ENCODE measurements at places on chromosomes 6 and 20.

DNA sequence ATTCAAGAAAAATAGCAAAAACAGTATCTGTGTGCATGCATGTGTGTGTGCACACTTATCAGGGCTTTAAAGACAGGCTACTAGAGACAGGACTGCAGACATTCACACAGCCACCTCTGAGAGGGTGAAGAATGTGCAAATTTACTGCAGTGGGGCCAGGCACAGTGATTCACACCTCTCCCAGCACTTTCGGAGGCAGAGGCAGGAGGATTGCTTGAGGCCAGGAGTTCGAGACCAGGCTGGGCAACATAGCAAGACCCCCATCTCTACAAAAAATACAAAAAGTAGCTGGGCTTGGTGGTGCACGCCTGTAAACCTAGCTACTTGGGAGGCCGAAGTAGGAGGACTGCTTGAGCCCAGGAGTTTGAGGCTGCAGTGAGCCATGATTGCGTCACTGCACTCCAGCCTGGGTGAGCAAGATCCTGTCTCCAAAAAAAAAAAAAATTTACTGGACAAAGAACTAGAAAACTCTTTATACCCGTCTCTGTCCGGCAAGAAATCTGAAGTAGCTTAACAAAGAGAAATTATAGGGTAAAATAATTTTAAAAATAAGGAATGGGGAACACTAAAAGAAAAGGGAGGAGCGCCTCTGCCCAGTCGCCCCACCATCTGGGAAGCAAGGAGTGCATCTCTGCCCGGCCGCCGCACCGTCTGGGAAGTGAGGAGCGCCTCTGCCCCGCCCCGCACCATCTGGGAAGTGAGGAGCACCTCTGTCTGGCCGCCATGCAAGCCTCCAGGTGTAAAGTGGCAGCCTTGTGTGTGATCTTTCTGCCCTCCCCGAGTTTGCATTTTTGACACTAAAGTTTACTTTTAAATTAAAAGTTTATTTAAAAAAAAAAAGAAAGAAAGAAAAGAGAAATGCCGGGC, 105.1 kb downstream of the ZMYND8 start:
- DNase-seq, result no peak

GRCh38 chr20:23084282-23084844, 1.8 kb downstream of the CD93 start:
- no peak for DNase-seq

GRCh38 chr20:4131911-4132310, 116.6 kb upstream of the RNF24 start:
- no peak for DNase-seq

- DNase-seq, result no peak
Observed at GRCh38 chr20:45017857-45018256, 51.5 kb downstream of the STK4 start.

DNA sequence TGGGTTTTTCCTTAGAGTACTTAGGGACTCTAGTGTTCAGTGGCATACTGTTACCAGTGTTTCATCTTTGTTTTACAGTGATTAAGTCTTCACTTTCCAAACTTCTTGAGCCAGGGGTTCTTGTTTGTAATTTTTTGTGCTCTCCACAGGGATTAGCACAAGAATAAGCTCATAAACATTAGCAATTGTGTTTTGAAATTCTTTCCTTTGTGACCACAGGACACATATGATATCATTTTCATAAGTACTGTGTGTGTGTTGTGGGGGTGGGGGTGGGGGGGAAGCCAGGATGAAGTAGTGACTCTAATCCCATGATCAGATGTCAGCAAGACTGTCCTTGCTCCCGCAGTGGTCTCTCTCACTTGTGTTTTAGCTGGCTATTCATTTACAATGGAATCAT, 101.5 kb upstream of the SCP2D1 start:
- DNase-seq, result no peak

DNA sequence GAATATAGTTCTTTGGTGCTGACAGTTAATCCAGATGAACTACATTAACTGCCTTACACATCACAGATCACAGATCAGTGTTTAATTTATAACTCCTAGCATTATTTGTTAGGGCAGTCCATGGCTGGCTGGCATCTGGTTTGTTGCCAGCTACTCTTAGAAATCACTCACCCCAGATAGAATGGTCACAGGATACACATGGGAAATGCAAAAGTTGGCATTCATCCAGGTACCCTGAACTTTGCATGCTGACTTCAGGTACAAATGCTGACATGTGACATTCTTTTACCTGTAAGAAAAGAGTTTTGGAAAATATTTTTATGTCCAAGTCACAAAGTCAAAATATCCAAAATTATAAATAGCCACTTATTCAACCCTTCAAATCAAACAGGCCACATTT, 20.2 kb downstream of the FBXL4 start:
- no peak for DNase-seq

DNA sequence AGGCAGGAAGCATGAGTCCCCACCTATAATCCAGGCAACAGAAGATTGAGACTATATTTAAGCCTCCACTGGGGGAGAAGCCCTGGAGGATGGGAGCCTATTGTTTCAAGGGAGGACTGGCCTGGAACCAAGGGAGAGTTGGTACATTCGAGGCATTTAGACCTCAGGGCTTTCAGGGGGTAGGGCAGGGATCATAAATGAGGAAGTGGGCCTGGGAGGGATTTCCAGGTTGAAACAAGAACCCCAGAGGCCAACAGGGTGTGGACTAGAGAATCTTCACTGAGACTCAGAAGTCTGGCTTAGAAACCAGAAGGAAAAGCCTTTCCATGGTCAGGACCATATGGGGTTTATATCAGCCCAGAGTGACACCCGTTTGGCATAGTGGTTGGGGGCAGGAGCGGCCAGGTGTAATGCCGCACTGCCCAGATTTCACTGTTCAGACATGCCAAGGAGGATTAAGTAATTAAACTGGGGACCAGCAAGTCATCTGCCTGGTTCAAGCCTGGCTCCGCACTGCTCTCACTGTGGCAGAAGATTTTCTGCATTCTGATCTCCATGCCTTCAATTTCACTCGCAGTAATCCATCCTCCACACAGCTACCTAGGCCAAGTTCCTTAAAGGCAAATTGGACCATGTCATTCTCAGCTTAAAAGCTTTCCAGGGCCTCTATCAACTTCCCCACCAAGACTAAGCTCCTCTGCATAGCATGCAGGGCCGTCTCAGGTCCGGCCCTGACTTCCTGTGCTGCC, 17.8 kb downstream of the LRFN2 start:
- DNase-seq, result no peak

GRCh38 chr6:124722141-124722878, 239.9 kb upstream of the RNF217 start:
- no peak for DNase-seq

DNA sequence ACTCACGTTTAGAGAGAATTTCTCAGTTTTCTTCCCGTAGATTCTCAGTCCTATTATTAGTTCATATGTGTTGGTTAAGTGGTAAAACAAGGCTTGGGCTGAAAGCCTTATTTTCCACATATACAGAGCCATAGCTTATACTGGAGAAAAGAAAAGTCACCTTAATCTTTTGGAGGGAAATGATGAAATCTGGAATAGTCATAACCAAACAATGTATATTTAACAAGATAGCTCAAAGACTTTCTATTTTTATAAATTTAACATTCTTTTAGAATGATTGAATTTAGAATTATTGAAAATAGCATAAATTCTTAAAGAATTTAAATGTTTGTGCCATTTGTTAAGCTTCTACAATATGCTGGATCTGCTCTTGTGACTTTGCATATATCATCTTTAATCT, 85.8 kb downstream of the CDKAL1 start:
- no peak for DNase-seq

DNA sequence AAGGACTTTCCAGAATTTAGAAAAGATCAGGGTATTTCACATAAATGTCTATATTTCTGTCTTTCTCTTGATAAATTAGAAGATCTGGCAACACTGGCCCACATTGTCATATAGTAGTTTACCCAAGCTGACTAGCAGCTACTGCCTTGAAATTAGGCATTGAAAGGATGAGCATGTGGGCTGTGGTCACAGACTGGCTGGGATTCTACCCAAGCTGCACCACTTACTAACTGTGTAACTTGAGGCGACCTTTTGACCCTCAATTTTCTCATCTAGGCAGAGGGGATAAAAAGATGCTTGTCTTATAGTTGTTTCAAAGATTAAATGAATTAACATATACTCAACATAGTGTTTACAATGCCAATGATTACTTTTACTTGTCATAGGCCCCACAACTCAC, 152.7 kb upstream of the BMP2 start:
- no peak for DNase-seq

DNA sequence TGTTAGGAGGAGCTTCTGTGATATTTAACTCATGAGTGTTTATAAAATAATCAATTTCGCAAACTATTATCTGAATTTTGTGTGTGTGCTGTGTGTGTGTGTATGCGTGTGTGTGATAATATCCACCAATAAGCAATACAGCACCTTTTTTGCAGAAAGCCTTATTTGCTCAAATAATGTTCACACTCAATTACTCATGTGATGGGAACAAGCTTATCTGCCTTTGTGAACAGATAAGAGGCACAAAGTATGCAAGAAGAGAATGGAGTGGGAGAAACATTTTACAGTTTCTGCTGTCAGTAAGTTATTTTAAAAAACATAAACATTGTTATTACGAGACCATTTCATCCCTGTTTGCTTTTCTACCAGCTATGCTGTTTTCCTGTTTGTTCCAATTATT, 36.7 kb upstream of the PTPRK start:
- DNase-seq, result no peak

DNA sequence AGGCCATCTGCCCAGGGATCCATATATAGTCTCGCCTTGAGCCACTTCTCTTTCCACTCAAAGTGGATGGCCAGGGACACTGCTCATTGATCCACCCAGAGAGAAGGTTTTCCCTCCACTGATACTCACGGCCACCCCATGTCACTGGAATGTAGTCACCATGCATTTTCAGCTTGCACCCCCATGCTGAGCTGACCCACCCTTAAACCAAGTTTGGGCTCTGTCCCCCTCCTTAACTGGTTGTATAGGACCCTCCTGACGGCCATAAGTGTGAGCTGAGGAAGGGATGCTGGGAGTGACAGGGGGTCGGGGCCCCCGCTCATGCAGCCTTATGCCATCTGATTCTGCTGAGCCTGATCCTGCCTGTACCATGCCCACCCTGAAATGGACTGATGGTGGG, 25.7 kb downstream of the SUMO4 start:
- no peak for DNase-seq

- DNase-seq, result no peak
Observed at GRCh38 chr6:89237158-89237557, 20.0 kb upstream of the GABRR1 start.

GRCh38 chr6:112827793-112828192, 480.7 kb downstream of the RFPL4B start:
- no peak for DNase-seq

DNA sequence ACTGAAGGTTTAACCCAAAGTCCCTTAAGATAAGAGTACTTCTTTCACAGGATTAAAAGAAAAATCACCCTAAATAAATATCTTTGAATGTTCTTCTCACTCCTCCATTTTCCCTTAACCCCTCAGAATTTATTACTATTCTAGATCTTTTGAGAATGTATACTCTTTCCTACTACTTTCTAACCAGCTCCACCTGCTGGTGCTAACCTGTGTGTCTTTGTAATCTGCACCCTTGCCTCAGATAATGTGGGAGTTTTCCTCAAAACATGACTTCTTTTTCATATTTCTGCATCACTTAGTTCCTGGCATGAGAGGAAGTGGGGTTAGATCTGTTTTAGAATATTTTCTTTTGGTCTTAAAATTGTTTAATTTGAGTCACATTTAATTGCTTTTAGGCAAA, 394.2 kb downstream of the BMP2 start:
- peak; percentile 16 for DNase-seq

- no peak for DNase-seq
Observed at GRCh38 chr6:139597771-139598755, 223.6 kb upstream of the CITED2 start.

DNA sequence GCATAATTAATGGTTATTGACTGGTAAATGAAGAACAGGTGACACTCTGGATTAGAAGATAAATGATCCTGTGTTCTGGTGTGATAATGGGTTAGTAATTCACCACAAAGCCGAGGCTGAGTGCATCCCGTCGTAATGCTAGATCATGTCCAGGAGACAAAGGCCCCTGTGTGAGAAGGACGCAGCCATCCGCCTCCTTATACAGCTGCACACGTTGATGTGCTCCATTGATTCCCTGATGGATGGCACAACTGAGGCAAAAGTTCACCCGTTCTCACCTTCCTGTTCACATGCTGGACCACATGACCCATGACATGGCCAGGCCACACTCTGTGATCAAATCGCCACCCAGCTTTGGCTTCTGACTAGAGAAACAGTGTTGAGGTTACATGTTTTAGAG, 136.1 kb downstream of the FOXC1 start:
- no peak for DNase-seq

DNA sequence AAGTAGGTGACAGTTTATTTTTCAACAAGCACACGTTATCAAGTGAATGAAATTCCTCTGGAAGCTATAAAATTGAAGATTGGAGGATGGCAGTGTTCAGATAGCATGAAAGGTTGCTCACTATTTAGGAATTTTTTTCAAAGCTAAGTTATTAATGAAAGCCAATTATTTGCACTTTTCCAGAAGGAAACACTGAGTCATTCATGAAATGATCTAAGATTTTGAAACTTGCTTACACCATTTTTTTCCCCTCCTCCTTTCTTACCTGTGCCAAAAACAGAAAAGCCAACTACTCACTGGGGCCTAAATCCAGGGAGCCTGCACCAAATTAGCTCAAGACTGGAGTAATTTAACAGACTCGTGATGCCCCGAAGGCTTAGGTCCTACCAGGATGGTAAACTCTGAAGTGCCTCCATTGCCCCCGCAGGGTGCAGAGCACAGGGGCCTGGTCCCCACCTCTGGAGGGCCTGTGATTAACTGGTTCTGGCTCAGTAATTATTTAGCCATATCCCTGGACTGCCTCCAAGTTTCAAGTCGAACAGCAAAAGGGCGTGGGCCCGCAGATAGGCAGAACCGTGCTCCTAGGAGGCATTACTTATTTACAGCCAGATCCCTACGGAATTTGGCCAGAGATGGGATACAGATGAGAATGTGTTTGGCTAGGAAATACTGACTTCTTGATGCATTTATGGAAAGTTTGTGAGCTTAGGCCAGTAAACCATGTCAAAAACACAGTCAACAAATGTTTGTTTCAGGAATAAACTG, 28.0 kb upstream of the ZNF217 start:
- DNase-seq, result no peak

DNA sequence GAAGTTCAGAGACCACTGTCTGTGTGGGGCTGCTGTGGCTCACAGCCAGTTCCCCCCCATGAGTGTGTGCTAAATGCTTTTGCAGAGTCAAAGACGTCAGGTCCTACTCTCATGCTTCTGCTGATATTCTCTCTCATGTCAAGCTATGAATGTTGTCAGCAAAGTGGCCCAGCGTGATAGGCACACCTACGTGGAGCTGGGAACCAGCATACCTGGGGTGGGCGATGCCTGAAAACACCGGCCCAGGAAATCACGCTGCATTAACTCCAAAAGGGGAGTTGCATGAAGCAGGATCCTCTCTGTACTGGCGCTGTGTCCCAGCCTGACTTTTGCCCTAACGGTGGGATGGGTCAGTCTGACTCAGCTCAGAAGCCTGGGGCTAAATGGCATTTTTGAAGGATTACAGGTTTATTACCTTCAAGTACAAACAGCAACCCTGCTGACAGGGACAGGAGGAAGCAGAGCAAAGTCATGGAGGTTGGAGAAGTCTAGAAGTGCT, 9.0 kb upstream of the MRPS10 start:
- peak; percentile 91 for DNase-seq
